Hematopoietic multipotent progenitor cell treated with erythropoietin and hydrocortisone succinate and interleukin-3 and kit ligand, for 17 days (in vitro differentiated cells): ENCODE measurements at places on chromosomes 1 and 21.

GRCh38 chr1:101151286-101151685, 85.5 kb upstream of the S1PR1 start:
- DNase-seq = no peak

GRCh38 chr1:32426489-32427255, 32.4 kb upstream of the BSDC1 start:
- DNase-seq = no peak

- DNase-seq = no peak
Measured at GRCh38 chr1:41720861-41721410, 197.8 kb downstream of the HIVEP3 start.

DNA sequence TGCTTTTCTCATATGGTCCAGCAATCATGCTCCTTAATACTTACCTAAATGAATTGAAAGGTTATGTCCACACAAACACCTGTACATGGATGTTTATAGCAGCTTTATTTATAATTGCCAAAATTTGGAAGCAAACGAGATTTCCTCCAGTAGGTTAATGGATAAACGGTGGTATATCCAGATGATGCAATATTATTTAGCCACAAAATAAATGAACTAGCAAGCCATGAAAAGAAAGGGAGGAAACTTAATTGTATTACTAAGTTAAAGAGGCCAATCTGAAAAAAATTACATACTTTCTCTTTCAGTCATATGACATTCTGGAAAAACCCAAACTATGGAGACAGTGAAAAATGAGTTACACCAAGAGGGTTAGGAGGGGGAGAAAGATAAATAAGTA, 76.3 kb upstream of the LRRC7 start:
- no peak for DNase-seq

GRCh38 chr1:56915960-56916359, 49.9 kb downstream of the C8B start:
- no peak for DNase-seq

GRCh38 chr1:44947063-44947773, 39.2 kb downstream of the EIF2B3 start:
- DNase-seq = no peak

- no peak for DNase-seq
Measured at GRCh38 chr1:167582064-167582463, 28.5 kb upstream of the CREG1 start.

DNA sequence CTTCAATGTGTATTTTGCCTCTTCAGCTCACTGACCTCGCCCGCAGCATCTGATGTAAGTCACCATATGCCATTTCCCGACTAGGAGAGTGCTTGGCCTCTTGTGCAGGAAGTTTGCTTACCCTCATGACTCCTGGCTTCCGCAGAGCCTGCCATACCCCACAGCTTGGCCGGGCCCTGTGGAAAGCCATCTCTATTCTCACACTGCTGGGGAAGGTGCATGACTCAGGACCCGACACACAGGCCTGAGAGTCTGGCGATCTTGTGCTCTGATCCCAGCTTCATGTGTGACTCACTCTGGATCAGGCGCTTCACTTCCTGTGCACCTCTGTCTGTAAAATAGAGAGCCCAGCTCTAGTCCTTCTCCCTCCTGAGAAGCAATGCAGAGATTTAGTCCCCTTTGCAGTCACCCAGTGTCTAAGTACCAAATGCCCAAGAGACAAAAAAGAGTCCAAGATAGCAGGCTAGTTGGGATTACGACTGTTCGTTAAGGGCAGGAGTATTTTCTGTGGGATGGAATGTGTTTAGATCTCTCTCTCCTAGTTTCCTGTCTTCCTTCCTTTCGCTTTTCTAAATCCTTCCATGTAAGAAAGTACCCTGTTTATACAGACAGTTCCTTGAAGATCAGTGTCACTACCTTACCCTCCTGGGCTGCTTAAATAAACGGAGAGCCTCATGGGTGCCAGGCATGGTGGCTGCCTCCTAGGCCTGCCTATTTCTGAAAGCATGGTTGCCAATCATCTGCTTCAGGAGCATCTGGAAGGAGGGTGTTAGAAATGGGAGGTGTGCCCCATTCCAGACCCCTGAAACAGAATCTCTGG, 62.8 kb upstream of the KIF26B start:
- no peak for DNase-seq

- no peak for DNase-seq
Measured at GRCh38 chr1:8674912-8675311, 142.5 kb downstream of the RERE start.

- no peak for DNase-seq
Measured at GRCh38 chr1:166133857-166134256, 32.9 kb downstream of the FAM78B start.

- DNase-seq = no peak
Measured at GRCh38 chr1:58902830-58903513, 119.1 kb upstream of the JUN start.

DNA sequence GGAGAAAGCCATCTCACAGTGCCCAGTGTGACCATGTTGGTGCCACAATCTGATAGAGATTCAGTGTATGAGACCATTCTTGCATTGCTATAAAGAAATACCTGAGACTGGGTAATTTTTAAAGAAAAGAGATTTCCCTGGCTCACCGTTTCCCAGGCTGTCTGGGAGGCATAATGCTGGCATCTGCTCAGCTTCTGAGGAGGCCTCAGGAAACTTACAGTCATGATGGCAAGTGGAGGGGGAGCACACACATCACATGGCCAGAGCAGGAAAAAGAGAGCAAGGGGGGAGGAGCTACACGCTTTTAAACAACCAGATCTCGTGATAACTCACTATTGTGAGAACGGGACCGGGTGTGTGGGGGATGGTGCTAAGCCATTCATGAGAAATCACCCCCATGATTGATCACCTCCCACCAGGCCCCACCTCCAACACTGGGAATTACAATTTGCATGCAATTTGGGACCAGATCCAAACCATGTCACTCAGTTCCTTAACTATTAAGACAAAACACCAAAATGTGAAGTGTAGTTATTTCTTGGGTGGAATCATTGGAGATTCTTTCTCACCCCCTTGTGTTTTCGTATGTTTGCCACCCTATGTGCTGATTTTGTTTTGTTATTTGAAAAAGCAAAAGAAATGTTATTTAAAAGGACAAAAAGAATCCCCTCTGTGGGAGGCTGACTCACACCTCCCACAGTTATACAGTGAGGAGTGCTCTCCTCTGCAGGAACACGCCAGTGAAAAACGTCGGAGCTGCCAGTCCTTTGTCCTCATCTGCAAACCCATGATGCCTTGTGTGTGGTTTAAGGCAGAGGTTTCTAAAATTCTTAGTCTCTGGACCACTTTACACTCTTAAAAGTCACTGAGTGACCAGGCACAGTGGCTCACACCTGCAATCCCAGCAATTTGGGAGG, 46.9 kb upstream of the IFNLR1 start:
- no peak for DNase-seq

- no peak for DNase-seq
Measured at GRCh38 chr21:31456201-31456600, 112.1 kb upstream of the TIAM1 start.

DNA sequence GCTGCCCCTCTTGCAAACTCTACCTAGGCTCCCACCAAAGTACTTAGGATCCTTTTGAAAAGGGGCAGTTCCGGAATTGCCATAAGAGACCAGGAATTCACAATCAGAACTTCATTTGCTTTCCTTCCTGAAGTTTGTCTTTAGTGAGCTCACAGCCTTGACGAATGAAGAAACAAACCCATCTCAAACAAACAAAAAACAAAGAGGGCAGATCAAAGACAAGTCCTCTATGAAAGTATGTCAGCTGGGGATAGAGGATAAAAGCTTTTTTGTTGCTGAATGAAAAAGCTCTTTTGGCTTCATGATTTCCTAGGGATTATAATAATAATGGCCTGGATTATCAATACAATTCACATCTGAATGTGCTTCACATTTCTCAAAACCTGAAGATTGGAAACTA, 357.9 kb upstream of the DUSP10 start:
- no peak for DNase-seq

DNA sequence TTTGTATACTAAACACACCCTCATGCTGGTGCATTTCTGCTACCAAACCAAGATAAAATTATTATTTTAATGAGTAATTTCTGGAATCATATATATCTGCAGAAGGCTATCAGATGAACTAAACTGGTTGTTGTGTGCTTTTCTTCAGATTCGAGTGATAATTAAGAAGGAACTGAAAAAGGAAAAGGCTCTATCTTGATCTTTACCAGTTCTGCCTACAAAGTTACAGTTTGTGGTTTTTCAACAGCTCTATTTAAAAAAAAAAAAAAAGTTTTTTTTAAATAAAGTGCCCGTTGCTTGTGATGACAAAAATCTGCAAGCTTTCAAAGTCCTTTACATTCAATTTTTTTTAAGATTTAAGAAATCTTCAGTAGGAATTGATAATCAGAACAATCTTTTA, 13.6 kb downstream of the DENND1B start:
- no peak for DNase-seq

GRCh38 chr1:207861442-207862177, 49.3 kb downstream of the CD34 start:
- DNase-seq = no peak

DNA sequence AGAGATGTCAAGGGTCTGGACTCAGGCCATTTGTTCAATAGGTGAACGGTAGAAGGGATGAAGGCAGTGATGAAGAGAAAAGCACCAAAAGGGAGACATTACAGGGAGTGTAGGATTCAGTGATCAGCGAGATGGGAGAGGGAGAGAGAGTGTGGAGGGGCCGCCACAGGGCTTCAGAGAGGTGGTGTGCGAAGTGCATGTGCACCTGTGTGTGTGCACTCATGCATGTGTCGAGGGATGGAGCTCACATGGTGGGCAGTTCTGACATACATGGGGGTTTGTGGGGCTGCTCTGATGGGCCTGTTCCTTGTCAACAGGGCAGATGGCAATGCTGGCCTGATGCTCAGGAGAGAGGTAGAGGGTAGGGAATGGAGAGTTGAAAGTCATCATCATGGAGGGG, 11.4 kb upstream of the KCNA2 start:
- no peak for DNase-seq

GRCh38 chr1:185652348-185652747, 81.8 kb upstream of the HMCN1 start:
- DNase-seq = no peak
